ENCODE measurements at places on chromosomes 5 and 9.

- no peak for DNase-seq
These were observed 200.9 kb upstream of the MSX2 start for GRCh38 chr5:174523311-174524071.

DNA sequence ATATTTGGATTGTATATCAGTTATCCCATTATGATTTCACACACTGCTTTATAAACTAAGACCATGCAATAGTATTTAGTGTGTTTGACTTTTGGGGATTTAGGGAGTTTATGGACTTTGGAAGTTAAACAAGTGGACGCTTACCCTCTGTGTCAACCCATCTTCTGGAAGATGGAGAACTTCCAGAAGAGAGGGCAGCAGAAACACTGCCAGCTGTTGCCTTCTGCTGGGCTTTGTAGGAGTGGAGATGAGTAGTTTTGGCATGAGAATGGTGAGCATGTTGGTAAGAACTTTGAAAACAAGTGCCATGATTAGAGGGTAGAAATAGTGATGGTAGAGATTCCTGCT is 2.2 kb downstream of the DNAJC25 start:
- no peak for DNase-seq

GRCh38 chr5:57113481-57113880 is 60.4 kb upstream of the GPBP1 start:
- DNase-seq: no peak

DNA sequence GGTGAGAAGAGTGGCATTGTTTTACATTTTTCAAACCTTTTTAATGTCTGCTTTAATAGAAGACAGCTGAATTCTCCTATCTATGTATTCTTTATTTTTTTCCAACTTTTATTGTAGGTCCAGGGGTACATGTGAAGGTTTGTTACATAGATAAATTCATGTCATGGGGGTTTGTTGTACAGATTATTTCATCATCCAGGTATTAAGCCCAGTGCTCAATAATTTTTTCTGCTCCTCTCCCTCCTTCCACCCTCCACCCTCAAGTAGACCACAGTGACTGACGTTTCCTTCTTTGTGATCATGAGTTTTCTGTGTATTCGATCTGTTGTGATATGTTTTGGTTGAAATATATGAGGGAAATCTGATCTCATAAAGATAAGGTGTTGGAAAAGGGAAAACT is 1.7 kb upstream of the SREK1 start:
- DNase-seq: no peak

- DNase-seq: no peak
These were observed 95.0 kb upstream of the PCSK1 start for GRCh38 chr5:96527768-96528661.

- no peak for DNase-seq
These were observed 83.2 kb downstream of the RFK start for GRCh38 chr9:76310991-76311390.

GRCh38 chr5:79840084-79840990 is 150.7 kb downstream of the CMYA5 start:
- no peak for DNase-seq

DNA sequence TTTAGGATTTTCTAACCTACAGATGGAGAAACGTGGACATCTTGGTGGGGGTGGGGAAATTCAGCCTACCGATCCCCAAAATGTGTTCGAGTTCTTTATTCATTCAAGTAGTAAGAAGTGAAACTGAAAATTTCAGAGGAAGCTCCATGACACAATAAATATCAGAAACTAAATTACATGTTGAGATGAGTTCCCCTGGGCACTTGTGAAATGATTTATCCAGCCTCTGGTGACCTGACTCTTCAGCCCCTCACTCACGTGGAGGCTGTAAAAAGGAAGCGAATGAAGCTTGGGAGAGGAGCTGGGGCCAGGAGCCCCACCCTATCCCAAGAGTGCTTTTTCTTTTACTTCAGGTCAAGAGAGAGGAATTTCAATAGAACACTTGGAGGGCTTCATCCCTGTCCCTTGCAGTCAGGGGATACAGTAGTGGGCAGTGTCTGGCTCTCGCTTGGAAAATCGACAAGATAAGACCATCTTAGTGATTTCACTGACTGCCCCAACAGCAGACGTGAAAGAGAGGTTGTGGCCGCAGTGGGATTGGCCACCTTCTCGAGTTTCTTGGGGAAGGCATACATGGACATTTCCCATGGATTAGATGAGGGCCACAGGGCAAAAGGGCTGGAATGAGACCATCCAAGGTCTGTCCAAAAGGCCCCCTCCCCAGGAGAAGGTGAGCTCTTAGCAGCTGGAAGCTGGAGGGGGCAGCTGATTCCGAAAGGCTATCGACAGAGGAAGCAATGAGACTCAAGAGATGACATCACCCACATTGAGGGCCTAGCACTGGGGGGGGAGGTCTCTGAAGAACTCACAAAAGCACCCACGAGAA is 76.8 kb upstream of the SH3PXD2B start:
- DNase-seq: no peak

GRCh38 chr5:26647781-26648180 is 390.6 kb downstream of the CDH9 start:
- DNase-seq: no peak

DNA sequence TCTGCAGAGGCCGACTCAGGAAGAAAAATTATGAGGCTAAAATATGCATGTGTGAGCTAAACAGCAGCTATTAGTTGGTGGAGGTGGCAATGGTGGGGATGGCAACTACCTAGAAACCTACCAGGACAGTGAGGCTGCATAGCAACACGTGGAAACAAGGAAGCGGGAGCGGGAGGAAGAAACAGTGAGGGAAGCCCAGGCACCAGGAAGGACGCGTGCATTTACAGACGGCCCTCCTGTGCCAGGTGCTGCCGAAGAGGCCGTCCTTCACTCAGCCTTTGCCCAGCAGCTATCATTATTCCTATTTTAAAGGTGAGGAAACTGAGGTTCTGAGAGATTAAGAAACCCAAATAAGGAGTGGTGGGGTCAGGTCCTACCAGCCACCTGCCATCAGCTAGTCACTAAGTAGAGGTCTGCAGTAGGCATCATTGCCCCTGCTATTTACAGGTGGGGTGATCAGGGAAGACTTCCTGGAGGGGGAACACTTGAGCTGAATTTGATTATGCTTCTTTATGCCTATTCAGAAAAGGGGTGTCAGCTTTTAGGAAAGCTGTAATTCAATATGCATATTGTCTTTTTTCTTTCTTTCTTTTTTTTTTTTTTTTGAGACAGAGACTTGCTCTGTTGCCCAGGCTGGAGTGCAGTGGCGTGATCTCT is 125.3 kb downstream of the CRB2 start:
- no peak for DNase-seq

GRCh38 chr9:81590688-81591087 is 98.7 kb downstream of the TLE1 start:
- no peak for DNase-seq

- DNase-seq: no peak
These were observed 13.5 kb upstream of the ANKRD18B start for GRCh38 chr9:33510262-33511183.

GRCh38 chr9:119792242-119792641 is 423.0 kb upstream of the BRINP1 start:
- DNase-seq: no peak
